ENCODE measurements at places on chromosomes 4 and X.

DNA sequence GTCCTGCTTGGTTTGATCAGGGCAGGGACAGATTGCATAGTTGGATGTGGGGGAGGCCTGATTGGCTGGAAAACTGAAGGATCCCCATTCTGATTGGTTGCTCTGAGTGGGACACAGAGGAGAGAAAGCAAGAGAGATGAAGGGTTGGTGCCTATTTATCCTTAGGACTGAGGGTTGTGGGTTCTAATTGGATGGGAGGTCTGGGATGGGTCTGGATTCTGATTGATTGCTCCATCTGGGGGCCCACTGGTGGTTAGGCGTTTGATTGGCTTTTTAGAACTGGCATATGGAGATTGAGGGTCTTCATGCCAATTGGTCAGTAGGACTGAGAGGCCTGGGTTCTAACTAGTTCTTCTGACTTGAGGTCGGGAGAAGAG is 644 bp upstream of the EBP start:
- no peak for DNase-seq

DNA sequence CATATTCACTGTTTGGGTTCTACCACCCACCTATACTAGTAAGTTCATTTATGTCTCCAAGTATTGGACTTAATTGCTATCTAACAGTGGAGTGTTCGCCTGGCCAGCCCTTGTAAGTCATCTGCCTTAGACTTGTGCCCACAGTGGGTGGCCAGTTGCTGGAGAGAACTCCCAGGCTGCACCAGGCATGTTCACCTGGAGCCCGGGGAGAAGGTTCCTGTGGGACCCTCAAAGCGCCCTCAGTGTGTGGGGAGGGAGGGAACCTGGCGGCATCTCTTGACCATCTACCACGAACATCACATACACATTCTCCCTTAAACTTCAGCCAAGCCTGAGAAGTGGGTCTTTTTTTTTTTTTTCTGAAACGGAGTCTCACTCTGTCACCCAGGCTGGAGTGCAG is 138.1 kb downstream of the CPZ start:
- DNase-seq, result no peak

DNA sequence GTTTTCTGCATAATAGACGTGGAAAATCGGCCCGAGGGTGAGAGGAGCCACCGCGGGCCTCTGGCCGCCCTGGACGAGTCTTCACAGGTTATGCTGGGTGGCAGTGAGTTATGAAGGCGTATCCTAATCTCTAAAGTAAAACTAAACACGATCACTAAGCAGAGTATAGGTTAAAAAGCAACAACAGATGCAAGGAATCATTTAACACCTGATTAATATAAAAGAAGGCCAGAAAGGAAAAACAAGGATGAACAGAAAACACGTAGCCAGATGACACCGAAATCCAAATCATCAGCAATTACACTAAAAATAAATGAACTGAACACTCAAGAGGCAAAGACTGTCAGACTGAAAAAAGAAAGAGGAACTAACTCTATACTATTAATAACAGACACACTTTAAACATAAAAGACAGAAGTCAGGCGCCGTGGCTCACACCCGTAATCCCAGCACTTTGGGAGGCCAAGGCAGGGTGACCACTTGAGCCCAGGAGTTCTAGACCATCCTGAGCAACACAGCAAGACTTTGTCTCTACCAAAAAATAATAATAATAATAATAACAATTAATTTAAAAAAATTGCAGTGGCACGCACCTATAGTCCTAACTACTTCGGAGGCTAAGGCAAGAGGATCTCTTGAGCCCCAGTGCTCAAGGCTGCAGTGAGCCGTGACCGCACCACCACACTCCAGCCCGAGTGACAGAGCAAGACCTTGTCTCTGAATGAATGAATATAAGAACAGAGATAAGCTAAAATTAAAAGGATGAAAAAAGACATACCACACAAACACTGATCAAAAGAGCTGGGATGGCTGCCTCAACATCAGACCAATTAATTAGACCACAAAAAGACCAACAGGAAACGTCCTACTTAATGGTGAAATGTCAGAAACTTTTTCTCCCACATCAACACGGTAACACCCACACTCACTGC is 30.0 kb downstream of the CTBP1 start:
- DNase-seq, result no peak

- DNase-seq, result no peak
These were observed 52.5 kb downstream of the F11 start for GRCh38 chr4:186318481-186318880.

DNA sequence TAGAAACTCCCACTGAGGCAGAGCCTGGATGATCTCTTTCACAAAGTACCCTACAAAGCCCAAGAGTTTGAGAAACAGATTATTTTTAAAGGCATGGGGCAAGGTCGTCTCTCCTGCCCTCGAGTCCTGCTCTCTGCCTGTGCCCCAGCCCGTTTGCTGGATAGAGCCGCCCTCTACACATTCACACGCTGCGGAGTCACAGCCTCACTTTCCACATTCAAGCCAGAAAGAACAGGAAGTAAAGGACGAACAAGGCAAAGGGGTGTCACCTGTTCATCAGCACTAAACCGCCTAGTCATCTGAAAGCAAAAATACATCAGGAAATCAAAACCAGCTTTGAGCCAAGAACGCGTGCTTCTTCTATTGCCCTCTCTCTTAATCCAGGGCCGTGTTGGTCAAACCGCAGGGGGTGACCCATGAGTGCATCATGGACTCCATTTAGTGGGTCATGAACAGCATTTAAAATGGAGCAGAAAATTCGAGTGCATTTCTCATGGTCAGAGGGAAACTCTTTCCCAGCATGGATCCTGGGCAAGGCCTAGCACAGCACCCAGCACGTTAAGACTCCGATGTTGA is 83.4 kb downstream of the PHKA2 start:
- no peak for DNase-seq

DNA sequence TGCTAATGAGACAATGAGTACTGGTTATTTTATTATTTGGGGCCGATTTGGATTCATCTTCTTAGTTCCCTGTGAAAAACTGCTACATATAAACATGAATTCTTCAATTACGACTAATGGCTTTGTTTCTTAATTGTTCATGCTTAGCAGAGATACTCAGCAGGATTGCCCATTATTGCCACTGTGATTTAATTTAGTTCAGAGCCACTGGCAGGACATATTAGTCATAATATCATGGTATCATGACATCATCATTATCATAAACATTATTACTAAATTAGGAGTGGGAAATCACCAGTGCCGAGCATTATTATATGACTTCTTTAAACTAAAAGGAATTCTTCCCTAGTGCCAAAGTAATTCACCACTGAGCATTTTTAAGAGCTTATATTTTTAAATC is 201.4 kb downstream of the SPOCK3 start:
- no peak for DNase-seq

DNA sequence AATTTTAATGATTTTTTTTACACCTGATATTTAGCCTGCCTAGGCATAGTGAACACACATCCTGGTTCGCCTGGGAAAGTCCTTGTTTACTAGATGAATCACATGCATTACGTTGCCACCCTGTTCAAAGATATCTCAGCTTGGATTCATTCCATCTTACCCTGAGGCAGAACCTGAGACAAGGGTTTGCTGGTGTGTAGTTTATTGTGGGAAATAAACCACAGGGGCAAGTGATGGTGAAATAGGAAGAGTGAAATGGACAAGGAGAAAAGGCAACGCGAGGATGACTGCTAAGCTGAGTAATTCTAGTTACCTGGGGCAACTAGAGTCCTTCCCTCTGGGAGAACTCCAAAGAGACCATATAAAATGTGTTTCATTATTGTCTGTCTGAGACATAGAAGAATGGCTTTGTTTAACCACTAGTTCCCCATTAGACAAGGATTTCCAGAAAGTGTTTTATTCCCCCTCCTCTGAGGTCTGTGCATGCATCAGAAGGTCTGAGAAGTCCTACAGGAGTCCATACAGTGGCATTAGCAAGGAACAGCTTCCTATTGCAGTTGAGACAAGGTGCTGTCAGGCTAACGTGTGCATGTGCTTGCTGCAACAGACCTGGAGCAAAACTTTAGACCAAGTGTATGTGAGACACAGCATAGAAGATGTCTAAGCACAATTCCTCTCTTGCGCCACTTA is 797.3 kb upstream of the FRG1 start:
- no peak for DNase-seq

GRCh38 chr4:86582410-86582809 is 11.7 kb upstream of the PTPN13 start:
- DNase-seq, result no peak

DNA sequence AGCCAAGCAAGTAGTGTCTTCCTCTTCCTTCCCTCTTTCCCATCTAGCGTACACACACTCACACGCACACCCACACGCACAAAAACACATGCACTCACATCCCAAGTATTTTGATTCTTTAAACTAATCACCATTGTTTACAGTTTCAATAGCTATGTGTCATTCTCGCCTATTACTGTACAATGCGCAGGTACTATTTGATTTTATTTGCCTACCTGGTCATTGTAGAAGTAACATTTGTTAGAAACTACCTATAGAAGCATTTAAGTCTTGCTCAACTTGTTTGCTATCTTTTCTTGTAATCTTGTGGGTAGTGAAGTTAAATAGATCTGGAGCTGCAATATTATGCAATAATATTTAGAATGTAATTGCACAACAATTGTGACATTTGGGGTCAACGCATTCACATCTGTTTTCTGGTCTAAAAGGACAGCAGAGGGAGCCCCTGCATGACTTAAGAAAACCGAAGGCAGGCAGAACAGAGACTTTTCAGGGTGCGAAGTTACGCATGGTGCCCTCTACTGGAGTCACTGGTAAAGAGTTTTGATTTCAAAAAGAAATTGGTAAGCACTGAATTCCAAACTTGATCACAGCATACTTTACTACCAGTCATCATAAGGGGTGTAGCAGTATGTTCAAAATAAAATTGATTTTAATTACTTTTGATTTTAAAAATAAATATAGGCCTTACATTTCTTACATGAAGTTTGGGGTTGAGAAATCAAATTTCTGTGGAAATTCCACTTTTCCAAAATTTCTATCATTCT is 503.3 kb upstream of the FAM241A start:
- peak; percentile 21 for DNase-seq

DNA sequence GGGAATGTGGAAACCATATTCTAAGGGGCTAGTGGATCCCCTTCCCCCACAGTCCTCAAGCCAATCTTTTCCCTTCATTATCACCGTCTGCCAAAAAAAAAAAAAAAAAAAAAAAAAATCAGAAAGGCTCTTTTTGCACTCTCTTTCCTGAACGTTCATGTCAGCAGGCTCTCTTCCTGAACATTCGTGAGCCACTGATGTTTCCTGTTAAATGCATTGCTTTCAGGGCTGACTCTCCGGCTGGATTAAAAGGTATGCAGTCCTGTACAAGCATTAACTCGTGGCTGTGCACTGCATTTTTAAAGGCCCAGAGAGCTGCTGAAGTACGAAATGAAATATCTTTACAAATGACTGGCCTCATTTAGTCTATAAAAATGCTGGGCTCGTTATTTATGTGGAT is 34.0 kb upstream of the TSPAN5 start:
- DNase-seq, result no peak

GRCh38 chr4:48862038-48862437 is 31.1 kb downstream of the OCIAD1 start:
- no peak for DNase-seq

DNA sequence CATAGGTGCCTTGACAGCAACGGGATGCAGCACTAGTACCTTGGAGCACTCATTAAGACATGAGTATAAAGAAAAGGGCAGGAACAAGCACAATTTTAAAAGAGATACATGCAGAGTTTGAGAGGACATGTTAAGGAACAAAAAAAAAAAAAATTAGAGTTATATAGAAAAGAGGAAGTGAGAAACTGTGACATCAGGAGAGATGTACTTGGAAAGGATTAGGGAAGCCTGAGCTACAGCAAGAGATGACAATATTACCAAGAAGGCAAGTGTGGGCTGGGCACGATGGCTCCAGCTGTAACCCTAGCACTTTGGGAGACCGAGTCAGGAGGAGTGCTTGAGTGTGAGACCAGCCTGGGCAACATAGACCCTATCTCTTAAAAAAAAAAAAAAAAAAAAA is 37.4 kb downstream of the GPR143 start:
- DNase-seq, result no peak
